ENCODE measurements at places on chromosomes 1 and 21. TPM values are rescaled to one million over a fixed set of nuclear protein-coding genes. Genes with fewer than 3 reads are reported as not detected.

DNA sequence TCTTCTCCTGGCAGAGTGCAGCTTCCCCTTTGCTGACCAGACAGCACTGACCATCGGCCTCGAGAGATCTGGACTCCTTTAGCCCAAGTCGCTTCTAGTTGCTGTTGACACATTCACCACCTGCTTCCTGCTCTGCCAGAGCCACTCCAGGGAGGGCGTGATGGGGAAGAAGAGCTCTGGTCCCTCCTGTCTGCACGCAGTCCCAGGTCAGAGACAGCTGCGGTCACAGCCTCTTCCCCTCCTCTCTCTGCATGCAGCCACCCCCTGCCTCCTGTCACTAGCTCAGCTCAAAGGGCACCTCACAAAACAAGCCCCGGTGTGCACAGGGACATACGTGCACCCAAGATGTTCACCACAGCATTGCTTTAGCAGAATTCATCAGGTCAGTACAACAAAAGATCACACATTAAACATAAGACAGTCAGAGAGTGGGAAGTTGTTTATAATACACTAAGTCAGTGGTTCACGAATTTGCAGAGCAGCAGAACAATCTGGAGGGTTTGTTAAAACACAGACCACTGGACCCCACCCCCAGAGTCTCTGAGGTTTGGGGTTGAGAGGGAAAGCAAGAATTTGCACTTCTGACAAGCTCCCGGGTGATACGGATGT, 132.9 kb downstream of the SYF2 start:
- no peak overlapping the region for H3K27ac ChIP-seq
- no peak for DNase-seq
- H3K36me3 ChIP-seq, result no peaks in the 10 kb centered on the region
- no peak overlapping the region for H3K4me3 ChIP-seq
- no peaks in the 10 kb centered on the region for H3K4me1 ChIP-seq

DNA sequence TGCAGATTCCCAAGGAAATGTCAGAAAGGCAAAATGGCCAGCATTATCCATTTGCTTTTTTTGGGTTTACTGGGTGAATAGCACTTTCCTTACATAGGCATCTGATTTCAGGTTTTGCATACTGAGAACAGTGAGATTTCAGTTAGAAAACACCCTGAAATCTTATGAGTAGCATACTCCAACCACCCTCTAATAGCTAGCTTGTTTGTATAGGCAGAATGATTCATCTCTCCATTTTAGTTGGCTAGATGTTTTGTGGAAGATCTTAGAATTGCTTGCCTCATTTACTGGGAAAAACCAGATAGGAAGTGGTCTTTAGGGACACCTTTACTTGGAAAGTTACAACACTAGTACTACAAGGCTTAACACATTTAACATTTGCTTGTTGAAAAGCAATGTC, 10.4 kb downstream of the KYAT3 start:
- H3K36me3 ChIP-seq, result no peaks in the 10 kb centered on the region
- no peaks in the 10 kb centered on the region for H3K4me1 ChIP-seq
- H3K27me3 ChIP-seq, result no peaks in the 10 kb centered on the region
- no peak for DNase-seq

DNA sequence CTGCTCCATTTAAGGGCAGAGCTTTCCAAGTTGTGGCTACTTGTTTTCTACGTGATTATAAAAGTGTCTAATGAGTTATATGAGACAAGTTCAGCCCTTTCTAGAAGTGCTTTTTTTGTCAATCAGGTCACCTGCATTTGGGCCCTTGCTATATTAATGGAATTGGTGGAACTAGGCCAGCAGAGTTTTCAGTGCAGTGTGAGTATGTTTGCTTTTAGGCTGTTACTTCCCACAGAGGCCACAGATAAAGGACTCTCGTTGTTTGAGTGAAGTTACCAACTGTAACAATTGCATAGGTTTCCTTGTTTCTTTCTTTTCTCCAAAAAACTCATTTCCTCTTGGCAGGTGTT, 10.9 kb downstream of the SMAP2 start:
- no peaks in the 10 kb centered on the region for H3K36me3 ChIP-seq
- no peaks in the 10 kb centered on the region for H3K27me3 ChIP-seq
- no peak overlapping the region for H3K27ac ChIP-seq
- no peak for DNase-seq

The DLGAP3 gene
- 0.65 TPM for total RNA-seq

The FCRL1 gene
- not detected for total RNA-seq

Measured in neural progenitor cell (in vitro differentiated cells).